ENCODE measurements at places on chromosomes 4 and X. TPM values are rescaled to one million over a fixed set of nuclear protein-coding genes. Genes with fewer than 3 reads are reported as not detected.

DNA sequence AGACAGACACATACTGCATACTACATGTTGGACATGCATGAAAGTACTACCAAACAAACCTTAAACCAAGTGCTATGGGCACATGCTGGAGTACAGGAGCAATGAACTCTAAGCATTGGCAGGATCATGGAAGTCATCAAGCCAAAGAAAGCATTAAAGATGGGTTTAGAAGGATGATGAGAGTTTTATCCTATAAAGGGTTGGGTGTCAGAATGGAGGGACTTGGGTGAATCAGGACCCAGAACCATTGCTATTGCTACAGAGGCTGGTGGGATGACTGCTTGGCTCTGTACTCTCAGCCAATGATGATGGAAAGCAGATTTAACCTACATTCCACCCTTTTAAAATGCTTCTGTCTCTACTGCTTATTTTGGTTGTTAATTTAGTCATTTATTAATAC is 233.9 kb upstream of the EDA2R start:
- no peaks in the 10 kb centered on the region for H3K36me3 ChIP-seq
- no peaks in the 10 kb centered on the region for H3K27me3 ChIP-seq
- DNase-seq: no peak
- H3K27ac ChIP-seq: no peak overlapping the region

GRCh38 chrX:116493271-116493670 is 30.5 kb upstream of the CT83 start:
- no peaks in the 10 kb centered on the region for H3K27me3 ChIP-seq
- no peaks in the 10 kb centered on the region for H3K4me1 ChIP-seq
- no peak overlapping the region for H3K27ac ChIP-seq
- no peaks in the 10 kb centered on the region for H3K36me3 ChIP-seq
- no peak for DNase-seq

GRCh38 chr4:186074189-186074588 is 5.2 kb downstream of the TLR3 start:
- peaks cover 15% of the 10 kb centered on the region for H3K4me1 ChIP-seq
- no peaks in the 10 kb centered on the region for H3K36me3 ChIP-seq
- no peak overlapping the region for H3K4me3 ChIP-seq
- peak overlapping the region; percentile 66 for H3K27ac ChIP-seq

GRCh38 chrX:39161611-39162255 is 360.5 kb downstream of the MID1IP1 start:
- no peak overlapping the region for H3K4me3 ChIP-seq
- H3K36me3 ChIP-seq: no peaks in the 10 kb centered on the region
- no peak overlapping the region for H3K27ac ChIP-seq
- DNase-seq: no peak
- no peaks in the 10 kb centered on the region for H3K27me3 ChIP-seq
- H3K4me1 ChIP-seq: no peaks in the 10 kb centered on the region

SYAP1 gene
- total RNA-seq: 36.9 TPM

DCTD gene
- total RNA-seq: 83.4 TPM

DNA sequence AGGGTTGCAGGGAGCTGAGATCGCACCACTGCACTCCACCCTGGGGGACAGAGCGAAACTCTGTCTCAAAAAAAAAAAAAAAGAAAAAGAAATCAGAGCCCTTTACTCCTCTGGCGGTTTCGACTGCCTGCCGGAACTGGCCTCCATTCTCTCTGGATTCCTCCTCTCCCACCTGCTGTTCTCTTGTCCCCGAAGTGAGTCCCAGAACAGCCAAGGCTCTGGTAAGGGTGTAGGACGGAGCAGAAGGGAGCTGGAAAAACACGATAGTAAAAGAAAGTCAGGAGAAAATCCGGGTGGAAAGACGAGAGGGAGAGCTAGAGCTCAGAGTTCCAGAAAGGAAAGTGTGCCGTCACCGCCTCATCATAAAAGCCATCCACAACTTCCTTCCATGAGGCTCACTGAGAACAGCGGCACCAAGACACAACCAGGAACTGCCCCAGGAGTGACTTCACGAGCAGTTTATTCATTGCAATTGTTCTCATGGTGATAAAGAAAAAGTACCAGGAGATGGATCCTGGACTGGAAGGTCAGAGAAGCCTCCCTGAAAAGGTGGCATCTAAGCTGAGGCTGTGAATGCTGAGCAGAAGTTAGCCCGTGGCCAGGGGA is 12.3 kb downstream of the TLR3 start:
- no peak for DNase-seq
- H3K36me3 ChIP-seq: no peaks in the 10 kb centered on the region
- H3K27ac ChIP-seq: no peak overlapping the region
- H3K4me1 ChIP-seq: no peaks in the 10 kb centered on the region
- H3K27me3 ChIP-seq: no peaks in the 10 kb centered on the region
- no peak overlapping the region for H3K4me3 ChIP-seq

FAM9B gene
- not detected for total RNA-seq

NPNT gene
- total RNA-seq: 119 TPM

- DNase-seq: no peak
- H3K27ac ChIP-seq: no peak overlapping the region
- no peaks in the 10 kb centered on the region for H3K4me1 ChIP-seq
- no peak overlapping the region for H3K4me3 ChIP-seq
Measured at GRCh38 chrX:43505769-43506168, 150.3 kb upstream of the MAOA start.

DNA sequence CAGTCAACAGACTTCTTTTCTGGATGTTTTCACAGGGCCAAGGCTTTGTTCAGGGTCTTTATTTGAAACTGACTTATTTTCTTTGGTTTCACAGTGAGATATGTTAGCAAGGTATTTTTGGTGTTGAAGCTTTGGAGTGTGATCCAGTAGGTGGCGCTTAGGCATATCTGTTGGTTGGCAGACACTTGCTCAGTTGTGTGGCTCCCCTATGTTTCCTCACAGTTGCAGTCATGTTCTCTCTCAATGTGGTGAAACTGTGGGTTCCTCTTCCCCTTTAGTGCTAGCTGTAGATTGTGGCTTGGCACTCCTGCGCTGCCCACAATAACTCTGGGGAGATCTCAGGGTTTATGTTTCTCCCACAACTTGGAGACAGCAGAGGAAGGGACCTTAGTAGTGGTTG is 460.8 kb downstream of the SLITRK2 start:
- no peak overlapping the region for H3K27ac ChIP-seq
- no peaks in the 10 kb centered on the region for H3K4me1 ChIP-seq
- H3K36me3 ChIP-seq: no peaks in the 10 kb centered on the region

DNA sequence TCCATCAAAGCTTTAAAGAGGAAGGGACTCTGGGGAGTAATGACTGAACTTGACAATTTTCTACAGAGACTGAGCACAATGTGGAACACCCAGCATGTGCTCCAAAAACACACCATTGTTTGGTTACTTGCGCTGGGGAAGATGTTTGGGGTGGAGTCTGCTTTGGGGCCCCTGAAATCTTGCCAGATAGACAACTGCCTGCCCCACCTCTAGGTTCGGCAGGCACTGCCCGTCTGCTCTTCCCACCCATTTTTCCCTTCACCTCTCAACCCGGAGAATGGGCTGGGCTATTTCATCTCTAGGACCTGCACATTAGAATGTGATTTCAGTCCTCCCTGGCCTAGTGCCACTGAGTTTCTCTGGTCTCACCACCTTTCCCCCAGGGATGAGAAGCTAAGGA is 41.9 kb downstream of the TSC22D3 start:
- no peaks in the 10 kb centered on the region for H3K36me3 ChIP-seq
- no peaks in the 10 kb centered on the region for H3K27me3 ChIP-seq
- no peak overlapping the region for H3K27ac ChIP-seq
- DNase-seq: no peak
- H3K4me3 ChIP-seq: no peak overlapping the region
- peaks cover 10% of the 10 kb centered on the region for H3K4me1 ChIP-seq

DNA sequence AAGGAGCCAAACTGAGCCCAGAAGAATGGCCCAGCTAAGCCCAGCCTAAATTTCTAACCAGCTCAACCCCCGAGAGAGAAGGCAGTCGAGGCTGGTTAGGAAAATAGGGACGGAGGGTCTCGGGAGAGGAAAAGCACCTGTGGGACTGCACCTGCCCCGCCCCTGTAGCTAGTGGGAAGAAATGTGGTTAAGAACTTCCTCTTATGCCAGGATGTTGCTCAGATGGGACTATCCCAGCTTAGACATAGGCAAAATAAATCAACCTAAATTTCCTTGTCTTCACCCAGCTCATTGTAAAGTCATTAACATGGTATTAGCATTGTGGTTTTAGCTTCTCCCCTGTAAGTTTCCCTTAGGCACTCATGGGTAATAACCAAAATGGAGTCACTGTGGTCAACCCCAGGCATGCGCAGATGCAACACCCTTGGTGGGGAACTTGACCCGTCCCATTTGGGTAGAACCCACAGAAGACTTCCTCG is 86.8 kb downstream of the ZNF718 start:
- H3K27ac ChIP-seq: no peak overlapping the region
- no peaks in the 10 kb centered on the region for H3K27me3 ChIP-seq
- H3K4me1 ChIP-seq: no peaks in the 10 kb centered on the region
- no peak overlapping the region for H3K4me3 ChIP-seq
- no peak for DNase-seq
- no peaks in the 10 kb centered on the region for H3K36me3 ChIP-seq

GRCh38 chr4:38512840-38513239 is 151.2 kb upstream of the KLF3 start:
- no peak overlapping the region for H3K4me3 ChIP-seq
- H3K27ac ChIP-seq: no peak overlapping the region
- no peak for DNase-seq
- H3K36me3 ChIP-seq: no peaks in the 10 kb centered on the region
- H3K4me1 ChIP-seq: no peaks in the 10 kb centered on the region

REST gene
- total RNA-seq: 32.9 TPM

FATE1 gene
- total RNA-seq: not detected

DNA sequence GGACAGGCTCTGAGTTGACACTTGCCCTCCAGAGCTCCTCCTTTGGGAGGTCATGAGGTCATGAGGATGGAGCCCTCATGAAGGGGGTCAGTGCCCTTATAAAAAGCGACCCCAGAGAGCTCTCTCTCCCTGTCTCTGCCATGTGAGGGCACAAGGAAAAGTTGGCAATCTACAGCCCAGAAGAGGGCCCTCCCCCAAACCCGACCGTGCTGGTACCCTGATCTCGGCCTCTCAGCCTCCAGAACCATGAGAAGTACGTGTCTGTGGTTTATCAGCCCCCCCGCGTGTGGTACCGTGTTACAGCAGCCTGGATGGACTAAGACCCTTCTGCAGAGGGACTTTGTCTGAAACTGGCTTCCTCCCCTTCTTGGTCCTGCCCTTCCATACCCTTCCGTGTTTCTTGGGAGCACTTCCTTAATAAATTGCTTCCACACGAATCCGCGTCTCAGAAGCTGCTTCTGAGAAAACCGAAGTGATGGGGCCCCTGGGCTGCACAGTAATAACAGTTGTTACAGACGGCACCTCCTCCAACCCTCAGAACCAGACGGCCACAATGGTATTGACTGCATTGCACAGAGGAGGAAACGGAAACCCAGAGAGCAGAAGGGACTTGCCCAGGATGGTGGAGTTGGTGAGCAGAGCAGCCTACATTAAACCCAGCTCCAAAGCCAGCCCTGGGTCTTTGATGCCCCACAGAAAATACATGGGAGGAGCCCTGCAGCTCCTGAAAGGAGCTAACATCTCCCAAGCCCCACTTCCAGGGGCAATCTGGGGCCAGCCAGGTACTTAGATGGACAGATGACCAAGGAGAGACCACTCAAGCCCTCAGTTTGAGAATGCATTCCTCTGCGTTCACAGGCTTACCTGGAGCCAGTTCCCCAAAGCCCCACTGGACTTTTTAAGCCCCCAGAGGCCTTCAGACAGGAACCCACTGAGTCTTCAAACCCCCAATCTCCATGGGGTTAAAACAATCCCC is 242.7 kb downstream of the BCOR start:
- H3K4me1 ChIP-seq: no peaks in the 10 kb centered on the region
- H3K27me3 ChIP-seq: no peaks in the 10 kb centered on the region
- no peak overlapping the region for H3K4me3 ChIP-seq

- H3K4me1 ChIP-seq: no peaks in the 10 kb centered on the region
- H3K27me3 ChIP-seq: no peaks in the 10 kb centered on the region
- H3K27ac ChIP-seq: no peak overlapping the region
- H3K4me3 ChIP-seq: no peak overlapping the region
Measured at GRCh38 chrX:9913146-9913433, 54.1 kb upstream of the CLDN34 start.

DNA sequence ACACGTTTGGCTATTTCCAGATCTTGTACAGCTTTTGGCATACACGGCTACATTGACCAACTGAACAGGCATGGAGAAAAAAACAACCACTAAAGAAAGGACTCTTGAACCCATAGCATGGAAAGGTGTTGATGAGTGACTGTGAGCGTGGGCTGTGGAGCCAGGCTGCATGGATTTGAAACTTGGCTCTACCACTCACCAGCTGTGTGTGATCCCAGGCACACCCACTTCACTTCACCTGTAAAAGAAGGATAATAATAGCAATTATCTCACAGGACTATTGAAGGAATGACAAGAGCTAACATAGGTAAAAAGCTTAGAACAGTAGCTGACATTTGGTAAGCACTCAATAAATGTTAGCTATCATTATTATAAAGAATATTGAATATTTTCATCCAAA is 301.7 kb upstream of the CPEB2 start:
- no peaks in the 10 kb centered on the region for H3K4me1 ChIP-seq
- no peak overlapping the region for H3K27ac ChIP-seq
- no peaks in the 10 kb centered on the region for H3K27me3 ChIP-seq
- no peaks in the 10 kb centered on the region for H3K36me3 ChIP-seq
- H3K4me3 ChIP-seq: no peak overlapping the region
- DNase-seq: no peak

GLRB gene
- total RNA-seq: 7.2 TPM

ELK1 gene
- 35.2 TPM for total RNA-seq

DNA sequence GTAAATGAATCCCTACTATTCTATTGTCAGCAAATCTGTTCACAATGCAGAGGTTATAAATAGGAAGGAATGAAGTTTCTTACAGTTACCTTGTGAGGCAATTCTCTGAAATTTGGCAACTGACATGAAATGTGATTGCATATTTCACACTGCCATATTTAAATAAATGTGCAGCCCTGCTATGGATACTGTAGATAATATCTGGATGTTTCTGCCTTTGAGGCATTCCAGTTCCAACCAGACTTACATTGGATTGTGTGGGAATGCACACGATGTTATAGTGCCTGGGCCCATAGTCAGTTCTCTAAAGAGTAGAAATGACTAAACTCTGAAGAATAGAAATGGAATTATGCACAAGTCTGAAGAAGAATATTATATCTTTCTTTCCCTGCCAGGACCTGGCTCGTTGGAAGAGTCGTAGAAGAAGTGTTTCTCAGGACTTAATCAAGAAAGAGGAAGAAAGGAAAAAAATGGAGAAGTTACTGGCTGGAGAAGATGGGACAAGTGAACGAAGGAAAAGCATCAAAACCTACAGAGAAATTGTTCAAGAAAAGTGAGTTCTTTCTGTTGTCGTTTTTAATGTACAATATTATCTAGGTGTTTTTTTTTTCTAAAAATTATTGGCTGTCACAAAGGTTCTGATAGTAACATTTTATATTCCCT is 102.7 kb downstream of the PHOX2B start:
- H3K4me1 ChIP-seq: peaks cover 12% of the 10 kb centered on the region
- H3K36me3 ChIP-seq: no peaks in the 10 kb centered on the region
- H3K27me3 ChIP-seq: no peaks in the 10 kb centered on the region
- no peak for DNase-seq

LPAR4 gene
- total RNA-seq: 0.55 TPM
